ENCODE measurements at places on chromosomes 5 and 9.

GRCh38 chr9:90767523-90768100, 34.0 kb upstream of the SYK start:
- DNase-seq = no peak

GRCh38 chr9:93450945-93451815, at the start of gene FAM120A:
FAM120A (plus strand) TSS chr9:93451685; CDS start chr9:93451916, 231 bp downstream.
- no peak for DNase-seq

DNA sequence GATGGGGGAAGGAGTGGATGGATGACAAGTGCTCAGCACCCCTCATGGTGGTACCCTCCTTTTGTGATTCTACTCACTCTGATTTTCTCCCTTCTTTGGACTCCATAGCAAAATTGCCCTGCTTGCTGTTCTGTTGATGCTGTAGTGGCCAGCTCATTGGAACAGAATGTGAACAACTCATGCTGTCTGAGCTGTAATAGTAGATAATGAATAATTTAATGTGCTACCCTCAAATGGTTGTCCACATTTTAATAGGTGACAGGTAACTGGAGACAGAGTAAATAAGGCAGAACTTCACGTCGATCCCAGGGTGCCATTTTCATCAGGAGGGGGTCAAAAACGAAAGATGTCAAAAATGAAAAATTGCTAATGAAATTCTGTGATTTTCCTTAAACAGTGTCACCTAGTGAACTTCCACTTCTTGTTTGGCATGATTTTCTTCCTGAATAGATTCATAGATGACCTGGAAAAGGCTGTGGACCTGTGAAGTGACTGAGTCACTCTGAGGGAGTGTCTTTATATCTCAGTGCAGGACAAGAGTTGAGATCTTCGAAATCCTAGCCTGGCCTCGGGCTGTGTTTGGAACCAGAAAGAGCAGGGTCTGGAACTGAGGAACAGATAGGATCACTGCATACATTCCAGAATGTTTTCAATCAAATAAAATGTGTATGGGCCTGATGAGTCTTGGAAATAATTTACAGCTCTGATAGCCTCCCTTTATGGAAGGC, 270.2 kb downstream of the PSAT1 start:
- DNase-seq = no peak

DNA sequence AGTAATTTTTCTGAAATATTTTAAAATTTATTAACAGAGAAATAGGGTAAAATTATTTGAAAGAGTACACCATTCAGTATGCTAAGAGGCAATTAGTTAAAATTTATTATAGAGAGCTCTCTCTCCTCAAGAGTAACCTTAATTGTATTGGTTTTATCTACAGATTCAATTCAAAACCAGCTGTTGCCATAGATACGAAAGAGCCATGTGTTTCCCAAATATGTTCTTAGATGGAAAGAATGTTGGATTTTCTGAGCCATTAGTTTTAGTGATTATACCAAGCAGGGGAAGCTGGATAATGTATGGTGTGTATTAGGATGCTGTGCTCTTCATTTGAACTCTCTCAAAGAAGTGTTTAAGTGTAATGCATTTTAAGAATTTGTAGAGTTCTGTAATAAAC, 27.8 kb downstream of the C7 start:
- DNase-seq = no peak

- no peak for DNase-seq
Measured at GRCh38 chr9:127858041-127858512, 3.6 kb upstream of the ENG start.

DNA sequence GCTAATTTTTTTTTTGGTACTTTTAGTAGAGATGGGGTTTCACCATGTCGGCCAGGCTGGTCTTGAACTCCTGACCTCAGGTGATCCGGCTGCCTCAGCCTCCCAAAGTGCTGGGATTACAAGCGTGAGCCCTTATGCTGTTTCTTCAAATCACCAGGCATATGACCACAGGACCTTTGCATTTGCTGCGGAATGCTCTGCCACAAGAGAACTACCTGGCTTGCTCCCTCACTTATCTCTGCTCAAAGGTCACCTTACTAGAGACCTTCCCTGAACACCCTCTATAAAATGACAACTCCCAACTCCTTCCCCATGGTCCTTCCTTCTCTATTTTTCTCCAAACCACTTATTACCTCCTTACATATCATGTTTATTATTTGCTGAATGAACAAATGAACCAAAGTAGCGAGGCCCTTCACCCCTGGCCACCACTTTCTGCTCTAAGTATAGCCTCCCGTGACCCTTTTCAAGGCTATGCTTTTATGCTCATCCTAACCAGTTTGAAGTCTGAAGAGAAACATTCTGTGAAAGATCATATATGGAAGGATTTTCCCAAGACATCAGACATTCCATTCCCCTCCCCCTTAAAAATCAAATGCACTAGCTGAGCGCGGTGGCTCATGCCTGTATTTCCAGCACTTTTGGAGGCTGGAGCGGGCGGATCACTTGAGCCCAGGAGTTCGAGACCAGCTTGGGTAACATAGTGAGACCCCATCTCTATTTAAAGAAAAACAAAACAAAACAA, 1.3 kb downstream of the ZER1 start:
- no peak for DNase-seq

DNA sequence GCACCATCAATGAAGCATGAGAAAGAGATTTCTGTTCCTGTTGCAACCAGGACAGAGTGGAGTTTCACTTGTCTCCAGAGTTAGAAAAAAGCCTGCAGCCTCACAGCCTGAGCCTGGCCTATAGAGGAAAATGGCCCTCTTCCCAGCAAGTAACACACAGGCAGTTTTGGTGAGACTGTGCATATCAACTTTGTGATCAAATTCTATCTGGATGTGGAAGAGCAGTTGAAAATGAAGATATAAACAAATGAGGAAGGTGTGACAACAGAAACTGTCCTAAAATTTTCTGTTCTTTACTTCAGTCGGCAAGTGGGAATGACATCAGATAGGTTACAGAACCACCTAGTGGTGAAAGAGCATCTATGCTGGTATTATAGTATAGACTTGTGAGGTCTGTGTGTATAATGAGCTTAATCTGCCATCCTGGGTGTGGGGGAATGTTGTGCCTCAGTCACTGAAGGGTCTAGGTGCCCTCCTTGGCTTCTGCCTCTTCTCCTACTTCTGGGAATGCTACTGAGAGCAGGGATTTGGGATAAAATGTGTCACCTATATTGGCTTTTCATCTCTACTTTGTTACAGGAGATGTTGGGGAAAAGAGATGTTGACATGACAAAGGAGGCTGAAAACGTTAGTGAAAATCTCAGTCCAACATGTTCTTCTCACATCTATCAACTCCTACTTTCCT, 28.2 kb downstream of the YIPF5 start:
- DNase-seq = no peak

DNA sequence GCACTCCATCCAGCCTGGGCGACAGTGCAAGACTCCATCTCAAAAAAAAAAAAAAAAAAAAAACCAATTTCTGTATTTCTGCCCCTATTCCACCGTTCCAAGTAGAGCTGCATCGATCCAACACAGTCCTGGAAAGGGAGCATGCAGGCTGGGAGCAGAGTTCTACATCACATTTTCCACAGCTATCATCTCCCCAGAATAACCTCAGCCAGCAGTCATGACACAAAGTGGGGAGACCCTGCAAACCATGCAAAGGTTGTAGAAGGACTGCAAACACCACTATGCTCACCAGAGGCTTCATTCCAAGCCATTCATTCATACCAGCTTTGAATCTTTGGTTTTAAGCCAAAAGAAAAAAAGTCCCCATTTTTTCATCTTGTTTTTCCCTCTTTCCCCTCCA, 20.8 kb upstream of the ZNF354A start:
- no peak for DNase-seq

All from GM04503 (cell line).